NCI-H446 (cell line): ENCODE measurements at places on chromosomes 1 and 21.
A peak's percentile ranks its signal among the peaks of the same experiment; 100 is the strongest.

GRCh38 chr1:2160451-2161300, 33.9 kb downstream of the FAAP20 start:
- no peak for DNase-seq

- no peak for DNase-seq
These were observed 58.5 kb downstream of the FOXO6 start for GRCh38 chr1:41419584-41420295.

- DNase-seq = no peak
These were observed 210.4 kb downstream of the USH2A start for GRCh38 chr1:216212826-216213225.

DNA sequence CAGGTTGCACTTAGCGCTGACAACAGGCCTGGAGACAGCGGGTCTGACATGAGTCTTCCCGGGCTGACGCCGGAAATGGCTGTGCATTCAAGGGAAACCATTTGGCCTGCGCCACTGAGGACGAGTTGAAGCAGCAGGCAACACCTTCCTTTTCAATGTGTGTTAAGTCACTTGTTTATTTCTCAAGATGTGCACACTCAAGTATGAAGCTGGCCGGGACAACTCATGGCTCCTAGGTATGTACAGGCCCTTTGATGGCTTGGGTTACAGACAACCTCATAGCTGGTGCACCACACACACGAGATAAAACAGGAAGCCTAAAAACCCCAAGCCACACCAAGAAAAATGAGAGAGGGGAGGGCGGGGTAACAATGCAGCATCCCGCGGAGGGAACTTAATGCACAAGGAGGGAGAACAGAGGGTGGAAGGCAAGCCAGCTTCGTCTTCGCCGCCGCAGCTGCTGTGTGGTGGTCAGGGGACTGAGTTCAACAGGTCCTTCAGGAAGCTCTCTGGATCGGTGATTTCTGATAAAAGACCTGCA, 118.0 kb upstream of the IFFO2 start:
- DNase-seq = no peak

DNA sequence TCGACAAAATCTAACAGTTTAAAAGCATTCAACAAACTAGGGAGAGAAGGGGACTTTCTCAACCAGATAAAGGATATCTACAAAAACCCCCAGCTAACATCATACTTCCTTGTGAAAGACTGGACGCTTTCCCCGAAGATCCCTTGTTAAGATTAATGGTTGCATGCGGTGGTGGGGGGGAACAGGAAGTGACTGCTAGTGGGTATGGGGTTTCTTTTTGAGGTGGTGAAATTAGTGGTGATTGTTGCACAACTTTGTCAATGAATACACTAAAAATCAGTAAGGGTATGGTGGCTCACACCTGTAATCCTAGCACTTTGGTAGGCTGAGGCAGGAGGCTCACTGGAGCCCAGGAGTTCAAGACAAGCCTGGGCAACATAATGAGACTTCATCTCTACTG, 26.9 kb upstream of the EYA3 start:
- DNase-seq = no peak

- no peak for DNase-seq
These were observed 75.7 kb downstream of the UCHL5 start for GRCh38 chr1:192983349-192983980.

DNA sequence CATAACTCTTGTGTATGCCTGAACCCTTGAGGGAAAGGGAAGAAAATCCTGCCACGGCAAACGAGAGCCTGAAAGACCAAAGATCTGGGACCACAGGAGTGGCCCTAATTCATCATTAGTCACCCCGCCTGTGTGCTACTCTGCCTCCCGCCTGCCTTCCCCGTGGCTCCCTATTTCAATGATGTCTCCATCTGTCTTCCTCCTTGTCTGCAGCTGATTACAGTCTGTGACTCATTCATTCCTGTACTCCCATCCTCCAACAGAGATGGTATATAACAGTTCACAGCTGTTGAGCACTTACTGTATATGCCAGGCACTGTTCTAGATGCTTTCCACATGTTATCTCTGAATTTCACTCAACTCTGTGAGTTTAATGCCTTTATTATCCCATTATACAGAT, 96.6 kb downstream of the SEC16B start:
- DNase-seq = no peak

- no peak for DNase-seq
These were observed 70.0 kb upstream of the SLC45A1 start for GRCh38 chr1:8247811-8248436.

DNA sequence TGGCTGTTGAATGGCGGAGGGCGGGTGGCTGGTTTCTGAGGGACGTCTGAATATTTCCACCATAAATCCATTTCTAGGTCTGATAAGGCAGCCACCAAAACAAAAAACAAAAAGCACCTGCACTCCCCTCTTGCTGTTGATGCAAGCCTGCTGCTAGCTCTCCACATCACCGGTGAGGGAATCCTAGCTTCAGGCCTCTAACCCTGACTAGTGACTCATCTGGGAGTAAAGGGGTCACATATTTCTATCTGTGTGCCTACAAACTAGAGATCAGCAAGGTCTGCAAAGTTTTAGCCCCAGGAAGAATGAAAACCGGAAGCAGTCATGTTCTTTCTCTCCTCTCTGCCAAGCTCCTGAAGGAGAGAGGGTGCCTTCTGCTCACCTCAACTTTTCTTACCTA, 10.3 kb upstream of the ERMAP start:
- DNase-seq = no peak

DNA sequence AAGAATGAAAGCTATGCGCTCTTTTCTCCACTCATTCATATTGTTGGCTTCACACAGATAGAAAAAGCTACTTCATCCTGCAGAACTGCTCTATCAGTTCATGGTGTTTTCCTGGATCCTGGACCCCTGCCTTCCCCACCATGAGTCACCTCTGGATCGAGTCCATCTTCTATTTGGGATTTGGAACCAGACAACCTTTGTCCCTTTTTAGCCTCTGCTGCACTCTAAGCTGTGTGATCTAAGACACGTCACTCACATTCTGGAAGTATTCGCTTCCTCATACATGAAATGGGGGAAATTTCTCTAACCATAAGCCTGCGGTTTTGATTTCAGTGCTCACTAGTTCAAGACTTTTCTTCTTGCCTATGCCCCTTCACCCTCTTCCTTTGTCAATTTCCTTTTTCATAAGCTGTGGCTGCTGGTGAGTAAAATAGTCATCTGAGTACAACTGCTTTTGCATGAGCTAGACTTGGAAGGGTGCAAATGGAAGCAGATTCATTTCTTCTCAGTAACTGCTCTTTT, 14.1 kb upstream of the DEGS1 start:
- DNase-seq = peak; percentile 49

GRCh38 chr1:101996825-101997465, at the start of gene OLFM3:
OLFM3 (minus strand) TSS chr1:101996926.
- no peak for DNase-seq

- DNase-seq = no peak
These were observed 106.7 kb downstream of the SLC45A1 start for GRCh38 chr1:8424539-8425116.

- no peak for DNase-seq
These were observed 74.1 kb downstream of the RRAGC start for GRCh38 chr1:38785285-38786039.

- peak; percentile 34 for DNase-seq
These were observed 20.9 kb upstream of the ZNF678 start for GRCh38 chr1:227542153-227543120.

DNA sequence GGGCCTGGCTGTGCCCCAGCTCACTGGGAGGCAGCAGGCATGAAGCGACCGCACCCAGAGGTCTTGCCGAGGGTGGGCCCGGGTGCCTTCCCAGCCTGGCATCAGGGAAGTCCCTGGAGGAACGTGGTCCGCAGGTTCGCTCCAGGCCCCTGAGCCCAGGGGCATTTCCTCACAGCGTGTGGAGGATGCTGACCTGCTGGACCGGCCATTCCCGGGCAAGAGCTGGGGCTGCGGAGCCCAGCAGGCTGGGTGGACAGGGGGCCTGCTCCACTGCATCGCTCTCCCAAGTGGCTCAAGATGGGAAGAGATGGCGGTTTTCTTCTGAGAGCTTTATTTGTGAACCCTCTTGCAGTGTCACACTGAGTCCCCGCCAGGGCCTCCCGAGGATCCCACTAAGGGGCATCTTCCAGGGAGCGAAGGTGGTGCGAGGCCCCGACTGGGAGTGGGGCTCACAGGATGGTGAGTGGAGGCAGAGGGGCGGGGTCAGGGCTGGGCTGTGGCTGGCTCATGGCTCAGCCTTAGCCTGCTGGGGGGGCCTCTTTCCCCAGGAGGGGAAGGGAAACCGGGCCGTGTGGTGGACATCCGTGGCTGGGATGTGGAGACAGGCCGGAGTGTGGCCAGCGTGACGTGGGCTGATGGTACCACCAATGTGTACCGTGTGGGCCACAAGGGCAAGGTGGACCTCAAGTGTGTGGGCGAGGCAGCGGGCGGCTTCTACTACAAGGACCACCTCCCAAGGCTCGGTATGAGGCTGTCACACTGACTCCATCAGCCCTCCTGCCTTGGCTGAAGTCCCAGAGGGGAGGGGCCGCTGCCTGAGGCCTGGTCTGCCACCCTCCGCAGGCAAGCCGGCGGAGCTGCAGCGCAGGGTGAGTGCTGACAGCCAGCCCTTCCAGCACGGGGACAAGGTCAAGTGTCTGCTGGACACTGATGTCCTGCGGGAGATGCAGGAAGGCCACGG, 7.2 kb upstream of the MMP23B start:
- DNase-seq = no peak

DNA sequence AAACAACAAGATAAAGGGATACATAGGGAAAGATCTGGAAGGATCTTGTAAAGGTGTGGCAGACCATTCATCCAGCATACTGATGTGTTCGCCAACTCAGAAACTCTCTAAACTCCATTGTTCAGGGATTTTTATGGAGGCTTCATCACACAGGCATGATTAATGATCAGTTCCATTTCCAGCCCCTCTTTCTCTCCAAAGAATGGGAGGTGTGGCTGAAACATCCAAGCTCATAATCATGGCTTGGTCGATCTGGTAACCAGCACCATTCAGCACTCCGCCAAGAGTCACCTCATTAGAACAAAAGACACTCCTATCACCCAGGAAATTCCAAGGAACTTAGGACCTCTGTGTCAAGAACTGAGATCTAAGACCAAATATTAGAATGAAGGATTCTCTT, 180.6 kb upstream of the RNPC3 start:
- DNase-seq = no peak

- DNase-seq = no peak
These were observed 12.5 kb upstream of the KCNA3 start for GRCh38 chr1:110687250-110687649.

- peak; percentile 64 for DNase-seq
These were observed 33.4 kb upstream of the TENT5B start for GRCh38 chr1:27045973-27046558.

GRCh38 chr1:61993331-61993961, 201.2 kb upstream of the L1TD1 start:
- no peak for DNase-seq

GRCh38 chr1:169288011-169288414, 79.6 kb downstream of the NME7 start:
- no peak for DNase-seq

DNA sequence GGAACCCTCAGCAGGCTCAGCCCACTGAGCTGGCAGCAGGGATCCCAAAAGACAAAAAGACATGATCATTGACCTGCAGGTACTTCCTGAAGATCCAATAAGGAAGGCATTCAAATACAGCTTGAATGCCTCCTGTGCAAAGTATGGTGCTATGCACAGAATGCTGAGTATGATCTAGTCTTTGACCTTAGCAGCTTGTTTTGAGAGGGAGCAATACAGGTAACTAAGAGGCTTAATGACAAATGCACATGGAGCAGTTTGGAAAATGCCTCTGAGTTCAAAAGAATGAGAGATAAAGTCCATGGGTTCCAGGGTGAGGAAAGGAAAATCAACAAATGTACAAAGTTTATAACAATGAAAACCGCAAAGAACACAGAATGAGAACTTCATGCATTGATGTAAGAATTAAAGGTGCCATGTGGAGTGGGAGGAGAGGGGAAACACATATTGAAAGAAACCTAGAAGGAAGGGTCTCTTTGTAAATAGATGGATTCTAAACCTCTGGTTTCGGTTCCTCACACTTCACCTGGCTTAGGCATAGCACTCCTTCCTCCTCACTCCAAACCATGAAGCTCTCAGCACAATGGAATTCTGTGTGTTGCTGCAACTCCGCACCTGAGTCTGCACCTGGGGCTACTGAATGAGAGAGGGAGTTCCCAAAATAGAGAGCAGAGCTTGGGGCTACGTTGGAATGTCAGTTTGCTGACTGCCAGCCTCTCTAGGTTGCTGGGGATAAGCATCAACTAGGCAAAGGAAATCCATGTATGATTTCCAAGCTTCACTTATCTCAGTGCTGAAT, 77.6 kb downstream of the PLXNA2 start:
- DNase-seq = no peak

GRCh38 chr1:12405325-12406210, 175.7 kb downstream of the VPS13D start:
- no peak for DNase-seq

DNA sequence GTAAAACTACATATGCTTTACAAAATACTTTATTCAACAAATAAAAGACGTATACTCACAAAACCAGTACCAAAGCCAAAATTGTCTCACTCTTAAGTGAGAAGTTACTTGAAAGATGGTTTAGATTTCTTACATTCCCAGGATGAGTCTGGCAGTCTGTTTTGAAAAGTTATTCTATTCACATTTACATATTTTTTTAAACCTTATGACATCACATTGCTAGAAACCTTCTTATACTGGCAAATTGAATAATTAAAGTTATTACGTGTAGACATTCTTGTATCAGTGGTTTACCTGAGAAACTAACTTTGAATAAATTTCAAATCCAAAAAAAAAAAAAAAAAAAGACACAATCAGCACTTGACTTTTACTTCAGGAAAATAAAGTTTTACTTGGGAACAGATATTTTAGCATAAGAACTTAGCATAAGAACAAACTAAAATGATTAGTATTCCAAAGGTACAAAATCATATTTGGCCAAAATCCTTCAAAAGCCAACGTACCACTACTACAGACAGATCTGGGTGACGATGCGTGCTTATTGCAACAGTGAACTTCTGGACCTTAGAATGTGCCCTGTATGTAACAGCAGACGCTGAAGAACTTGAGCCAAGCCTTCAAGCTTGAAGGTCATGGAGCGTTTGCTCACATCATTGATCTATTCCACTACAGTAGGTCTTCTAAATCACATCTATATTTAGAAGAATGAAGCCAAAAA, 2.5 kb downstream of the CDC42BPA start:
- DNase-seq = no peak

DNA sequence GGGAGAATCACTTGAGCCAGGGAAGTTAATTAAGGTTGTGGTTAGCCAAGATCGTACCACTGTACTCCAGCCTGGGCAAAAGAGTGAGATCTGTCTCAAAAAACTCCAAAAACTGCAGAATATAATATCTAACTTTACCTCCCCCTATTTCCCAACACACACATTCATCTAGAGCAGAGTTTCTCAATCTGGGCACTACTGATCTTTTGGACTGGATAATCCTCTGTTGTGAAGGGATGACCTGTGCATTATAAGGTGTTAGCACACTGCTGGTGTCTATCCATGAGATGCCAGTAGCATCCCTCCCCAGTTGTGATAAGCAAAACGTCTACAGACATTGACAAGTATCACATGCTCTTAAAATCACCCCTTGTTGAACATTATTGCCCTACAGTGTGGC, 61.8 kb downstream of the RGS13 start:
- DNase-seq = no peak

GRCh38 chr1:18541046-18541795, 60.5 kb downstream of the KLHDC7A start:
- no peak for DNase-seq
